ENCODE measurements at places on chromosomes 3 and 15.
A peak's percentile ranks its signal among the peaks of the same experiment; 100 is the strongest.

DNA sequence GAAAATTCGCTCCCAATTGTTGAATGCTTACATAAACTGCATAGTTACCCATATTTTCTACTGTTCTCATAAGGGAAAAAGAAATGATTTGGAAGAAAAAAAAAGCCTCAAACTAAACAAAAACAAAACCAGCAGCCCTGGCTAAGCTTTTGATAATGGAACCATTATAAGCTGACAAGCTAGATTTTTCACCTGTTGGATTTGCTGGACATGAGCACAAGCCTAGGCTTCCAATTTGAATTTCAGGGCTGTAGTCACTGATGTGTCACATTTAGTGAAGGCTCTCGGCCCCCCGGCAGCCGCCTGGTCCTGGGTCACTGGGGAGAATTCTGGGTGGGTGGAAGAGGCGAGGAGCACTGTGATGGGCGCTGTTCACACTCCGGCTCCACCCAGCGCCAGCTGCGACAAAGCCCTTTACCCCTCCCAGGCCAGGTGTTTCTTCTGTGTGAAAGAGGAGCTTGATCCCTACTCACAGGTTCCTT is 4.6 kb downstream of the FBXL22 start:
- DNase-seq, result no peak

- DNase-seq, result no peak
Measured at GRCh38 chr3:117553461-117553860, 843.9 kb downstream of the TUSC7 start.

- DNase-seq, result no peak
Measured at GRCh38 chr3:139491966-139492365, 15.7 kb upstream of the RBP2 start.

GRCh38 chr3:23242106-23242505 is 39.0 kb downstream of the UBE2E2 start:
- no peak for DNase-seq

- DNase-seq, result no peak
Measured at GRCh38 chr15:41861736-41862356, 23.2 kb downstream of the PLA2G4B start.

GRCh38 chr3:72862314-72863090 is 14.3 kb upstream of the SHQ1 start:
- no peak for DNase-seq

GRCh38 chr15:35514759-35515158 is 31.2 kb downstream of the DPH6 start:
- no peak for DNase-seq

- no peak for DNase-seq
Measured at GRCh38 chr3:72306800-72307341, 521.9 kb upstream of the PROK2 start.

DNA sequence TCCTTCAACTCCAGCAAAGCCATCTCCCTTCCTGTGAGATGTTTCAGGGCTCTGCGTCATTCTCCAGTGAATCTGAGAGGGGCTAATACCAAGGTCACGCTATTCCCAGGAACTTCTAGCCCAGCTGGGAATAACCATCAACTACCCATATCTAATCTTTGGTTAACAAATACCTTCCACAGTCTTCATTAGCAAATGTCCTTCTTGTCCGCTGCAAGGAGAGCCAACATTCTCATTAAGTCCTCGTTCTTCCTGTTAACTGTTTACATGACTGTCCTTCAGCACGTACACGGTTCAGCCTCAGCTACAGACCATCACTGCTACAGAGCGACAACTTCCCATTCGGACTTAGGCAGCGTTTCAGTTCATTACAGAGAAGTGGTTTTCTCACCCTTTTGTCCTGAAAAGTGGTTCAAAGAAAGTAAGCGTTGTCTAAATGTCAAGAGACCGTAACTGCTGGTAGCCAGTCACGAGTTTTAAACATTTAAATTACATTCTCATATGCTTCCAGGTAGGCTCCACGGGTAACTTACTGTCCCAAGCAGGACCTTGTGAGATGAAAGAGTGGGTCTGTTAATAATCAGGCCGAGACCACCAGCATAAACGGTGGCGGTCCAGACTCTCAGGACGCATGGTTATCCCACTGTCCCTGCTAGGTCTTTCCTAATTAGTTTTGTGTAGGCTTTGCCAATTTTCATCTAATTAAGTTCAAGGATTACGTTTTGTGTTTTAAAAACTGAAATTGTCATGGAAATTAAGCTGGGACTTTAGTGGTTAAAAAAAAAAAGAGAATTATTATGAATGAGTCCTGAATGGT is 63.8 kb downstream of the CHSY1 start:
- no peak for DNase-seq

DNA sequence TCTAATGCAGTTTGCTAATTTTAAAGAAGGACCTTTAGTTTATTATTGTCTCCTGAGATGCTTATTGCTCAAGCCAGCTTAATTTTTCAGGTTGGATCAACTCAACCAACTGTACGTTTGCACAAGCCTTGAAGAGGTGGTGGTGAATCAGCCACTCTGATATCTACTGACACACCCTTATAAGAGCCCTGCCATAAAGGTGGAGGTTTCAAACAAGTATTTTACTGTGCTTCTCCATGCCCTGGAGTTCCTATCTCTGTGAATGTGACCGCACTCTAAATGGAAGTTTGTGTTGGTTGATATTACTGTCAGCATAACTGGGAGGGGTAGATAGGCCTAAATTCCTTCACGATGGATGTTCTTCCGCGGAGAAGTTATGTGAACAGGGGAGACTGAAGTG is 297.3 kb upstream of the UBE2E1 start:
- DNase-seq, result no peak

DNA sequence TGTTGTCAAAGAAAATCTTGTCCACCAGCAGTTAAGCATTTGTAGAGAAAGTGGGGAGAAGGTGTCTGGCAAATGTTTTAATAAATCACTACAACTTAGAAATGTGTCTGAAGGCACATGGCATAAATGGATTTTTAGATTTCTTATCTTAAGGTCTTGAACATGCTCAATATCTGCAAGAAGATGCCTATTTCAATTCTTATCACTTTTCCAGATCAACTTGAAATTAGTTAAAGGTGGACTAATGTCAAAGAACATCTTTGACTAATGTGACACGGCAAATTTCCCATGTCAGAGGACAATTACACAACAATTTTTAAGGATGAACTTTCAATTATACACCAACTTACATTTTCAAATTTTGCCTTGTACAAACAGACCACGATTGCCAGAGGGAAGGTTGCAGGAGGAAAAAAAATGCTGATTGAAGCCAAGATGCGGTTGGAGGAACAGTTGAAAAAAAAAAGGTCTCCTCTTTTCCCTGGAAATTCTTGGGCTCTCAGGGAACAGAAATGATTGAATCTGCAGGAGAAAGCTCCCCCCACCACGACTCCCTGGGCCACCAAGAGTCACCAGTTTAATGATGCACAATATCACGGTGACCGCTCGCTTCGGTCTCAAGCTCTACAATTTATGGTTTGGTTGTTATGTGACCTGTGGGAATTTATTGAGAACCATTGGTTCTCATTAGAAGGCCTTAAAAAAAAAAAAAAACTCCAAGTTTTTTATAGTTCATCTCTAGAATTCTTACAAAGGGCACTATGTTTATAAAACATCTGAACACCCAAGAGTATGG is 507.6 kb upstream of the ADAMTS9 start:
- DNase-seq, result no peak

GRCh38 chr3:184315871-184316661 is 1.7 kb downstream of the EIF4G1 start:
- no peak for DNase-seq

DNA sequence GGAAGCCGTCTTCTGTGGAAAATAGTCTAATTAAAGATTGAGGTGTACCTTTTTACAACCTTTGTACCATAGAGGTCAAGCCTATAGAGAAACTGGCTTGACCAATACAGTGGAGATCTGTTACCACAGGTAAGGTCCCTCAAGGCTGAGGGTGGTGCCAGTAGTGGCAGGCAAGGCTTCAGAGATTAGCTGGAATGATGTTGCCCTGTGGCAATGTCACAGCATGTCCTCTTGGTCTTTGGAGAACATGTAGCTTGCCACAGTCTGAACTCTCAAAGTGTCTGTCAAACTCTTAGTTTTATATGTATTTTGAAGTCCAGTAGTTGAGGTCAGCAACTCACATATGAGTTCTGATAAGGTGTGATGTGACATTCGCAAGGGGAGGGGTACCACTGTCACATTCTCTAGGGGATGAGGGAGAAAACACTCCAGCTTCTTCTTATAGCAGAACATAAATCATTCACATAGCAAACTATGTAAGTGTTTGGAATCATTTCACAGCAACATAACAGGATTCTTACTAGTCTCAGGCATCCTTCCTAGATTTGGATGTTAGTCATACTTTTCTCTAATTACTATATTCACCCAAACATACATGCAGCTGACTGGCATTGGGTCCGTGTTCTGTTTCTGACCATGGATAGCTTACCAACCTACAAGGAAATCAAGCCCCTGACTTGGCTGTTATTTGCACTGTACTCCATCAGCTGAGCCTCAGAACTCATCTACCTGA is 173.6 kb downstream of the UBE2E2 start:
- no peak for DNase-seq

- no peak for DNase-seq
Measured at GRCh38 chr3:160260587-160261270, 35.5 kb downstream of the C3orf80 start.

DNA sequence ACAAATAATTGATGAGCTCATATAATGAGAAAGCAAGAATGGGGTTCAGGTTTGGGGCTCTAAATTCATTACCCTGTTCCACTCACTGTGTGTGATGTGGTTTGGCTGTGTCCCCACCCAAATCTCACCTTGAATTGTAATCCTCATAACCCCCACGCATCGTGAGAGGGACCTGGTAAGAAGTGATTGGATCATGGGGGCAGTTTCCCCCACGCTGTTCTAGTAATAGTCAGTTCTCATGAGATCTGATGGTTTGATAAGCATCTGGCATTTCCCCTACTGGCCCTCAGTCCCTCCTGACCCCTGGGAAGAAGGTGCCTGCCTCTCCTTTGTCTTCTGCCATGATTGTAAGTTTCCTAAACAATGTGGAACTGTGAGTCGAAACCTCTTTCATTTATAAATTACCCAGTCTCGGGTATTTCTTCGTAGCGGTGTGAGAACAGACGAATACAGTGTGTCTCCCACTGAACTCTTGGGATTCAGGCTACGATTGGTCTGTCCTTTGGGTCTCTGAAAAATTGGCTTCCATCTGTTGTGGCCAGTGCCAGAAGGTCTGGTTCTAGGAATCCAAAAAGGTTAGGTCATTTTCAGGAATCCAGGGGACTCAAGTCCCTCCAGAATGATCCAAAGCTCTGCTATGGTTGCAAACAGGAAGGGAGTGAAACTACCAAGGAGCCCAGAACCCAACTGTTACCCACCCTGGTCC is 87.7 kb downstream of the XXYLT1 start:
- DNase-seq, result no peak

DNA sequence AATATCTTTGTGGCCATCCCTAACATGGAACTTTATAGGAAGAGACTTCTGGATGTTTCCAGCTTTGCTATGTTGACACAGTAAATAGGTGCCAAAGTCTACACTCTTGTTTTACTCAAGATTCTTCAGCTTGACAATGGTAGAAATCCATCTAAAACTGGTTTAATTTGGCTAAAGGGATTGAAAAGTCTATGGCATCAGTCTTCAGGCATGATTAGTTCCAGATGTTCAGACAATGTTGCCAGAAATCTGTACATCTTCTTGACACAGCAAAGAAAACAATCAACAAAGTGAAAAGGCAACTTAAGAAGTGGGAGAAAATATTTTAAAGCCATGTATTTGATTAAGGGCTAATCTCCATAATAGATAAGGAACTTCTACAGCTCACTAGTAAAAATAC is 130.5 kb downstream of the LRRC3B start:
- no peak for DNase-seq

DNA sequence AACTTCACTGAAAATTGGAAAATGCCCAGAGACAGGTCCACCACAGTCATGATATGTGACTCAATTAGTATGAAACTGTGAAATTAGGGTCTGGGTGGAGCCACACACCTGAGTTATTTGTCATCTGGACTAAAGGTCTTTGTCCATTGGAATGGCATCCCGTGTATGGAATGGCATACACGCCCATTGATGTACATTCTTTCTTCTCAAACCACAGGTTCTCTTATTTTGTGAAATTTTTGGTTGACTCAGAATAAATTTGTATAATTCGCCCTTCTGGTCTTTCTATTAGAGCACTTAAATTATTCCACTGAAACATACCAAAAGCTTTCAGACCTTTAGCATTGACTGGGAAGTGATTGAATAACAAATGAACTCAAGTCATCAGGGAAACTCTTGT is 66.8 kb upstream of the UBE2E1 start:
- no peak for DNase-seq

- DNase-seq, result no peak
Measured at GRCh38 chr3:106018929-106019550, 150.2 kb upstream of the CBLB start.

- no peak for DNase-seq
Measured at GRCh38 chr15:93105485-93105884, 16.5 kb upstream of the RGMA start.

DNA sequence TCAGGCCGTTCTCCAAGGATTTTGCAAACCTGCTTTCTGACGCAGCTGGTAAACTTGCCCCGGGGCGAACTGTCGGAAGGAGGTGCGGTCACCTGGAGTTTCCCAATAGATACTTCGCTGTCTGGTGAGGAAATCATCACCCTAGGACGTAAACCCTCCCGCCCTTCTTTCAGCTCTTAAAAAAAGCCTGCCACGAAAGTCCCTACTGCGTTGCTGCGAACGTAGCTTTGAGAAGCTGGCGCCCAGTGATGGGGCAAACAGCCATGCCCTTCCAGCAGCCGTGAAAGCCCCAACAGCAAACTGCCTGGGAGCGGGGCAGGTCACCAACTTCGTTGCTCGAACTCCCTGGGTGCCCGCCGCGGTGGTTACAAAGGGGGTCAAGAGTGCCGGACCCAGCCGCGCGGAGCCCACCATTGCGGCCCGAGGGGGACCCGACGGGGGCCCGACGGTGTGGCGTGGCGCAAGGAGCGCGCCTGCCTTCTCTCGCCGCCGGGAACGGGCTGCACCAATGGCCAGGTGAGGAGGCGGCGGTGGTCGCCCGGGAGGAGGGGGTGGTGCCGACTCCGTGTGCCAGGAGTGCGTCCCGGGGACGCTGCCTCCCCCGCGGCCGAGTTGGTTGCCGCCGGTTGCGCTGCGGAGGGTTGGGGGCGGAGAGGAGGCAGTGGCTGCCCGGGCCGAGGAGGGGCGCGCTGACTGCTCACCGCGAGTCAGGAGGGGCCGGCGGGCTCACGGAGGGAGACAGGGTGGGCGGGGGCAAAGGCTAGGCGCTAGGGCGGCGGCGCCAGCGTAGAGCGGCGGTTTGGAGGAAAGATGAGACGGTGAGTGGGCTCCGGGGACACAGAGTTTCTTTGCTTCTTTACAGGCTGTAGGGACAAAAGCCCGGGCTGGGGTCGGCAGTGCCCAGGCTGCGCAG is at the start of gene PHLDB2:
Gene PHLDB2, plus strand, starts transcription at position 205 of the 913 bp plus-strand sequence. CDS start 24,813 bp downstream, outside the sequence.
- DNase-seq, result peak; percentile 37
